ENCODE measurements at places on chromosomes 16 and 17.

- no peak for DNase-seq
Measured at GRCh38 chr16:4182581-4183236, 59.2 kb downstream of the SRL start.

- DNase-seq: no peak
Measured at GRCh38 chr17:26782153-26782552, 511.8 kb upstream of the WSB1 start.

GRCh38 chr16:48479329-48479728 is 94.1 kb upstream of the SIAH1 start:
- DNase-seq: no peak

- DNase-seq: no peak
Measured at GRCh38 chr17:64160378-64160777, 30.4 kb upstream of the ERN1 start.

DNA sequence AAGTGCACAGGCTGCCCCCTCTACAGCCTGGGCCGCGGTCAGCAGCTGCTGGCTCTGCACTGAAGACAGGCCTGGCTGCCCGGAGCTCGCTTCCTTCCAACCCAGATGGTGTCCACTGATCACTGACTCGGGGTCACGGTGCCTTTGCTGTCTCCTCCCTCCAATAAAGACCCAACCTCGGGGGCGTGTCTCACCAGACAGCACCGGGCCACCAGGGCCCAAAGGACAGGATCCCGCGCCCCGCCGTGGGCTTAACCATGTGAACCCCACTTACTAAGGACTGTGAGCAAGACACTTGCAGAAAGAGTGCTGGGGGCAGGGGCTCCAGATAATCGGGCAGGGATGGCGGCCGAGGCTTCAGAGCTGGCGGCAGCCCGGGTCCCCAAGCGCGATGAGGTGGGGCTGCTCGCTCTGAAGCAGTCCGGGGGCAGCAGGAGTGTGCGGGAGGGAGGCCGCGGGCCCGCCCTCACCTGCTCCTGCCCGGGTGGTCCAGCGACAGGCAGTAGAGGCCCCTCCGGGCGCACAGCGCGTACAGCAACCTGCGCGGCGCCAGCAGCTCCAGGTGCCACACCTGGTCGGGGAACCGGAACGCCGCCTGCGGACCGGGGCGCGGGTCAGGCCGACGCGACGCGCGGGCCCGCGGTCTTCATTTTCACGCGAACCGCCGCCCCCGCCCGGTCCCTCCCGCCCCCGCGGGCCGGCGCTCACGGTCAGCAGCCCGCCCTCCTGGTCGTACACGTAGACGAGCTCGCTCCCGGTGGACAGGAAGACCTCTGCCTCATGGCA is 502 bp downstream of the FAAP100 start:
- no peak for DNase-seq

DNA sequence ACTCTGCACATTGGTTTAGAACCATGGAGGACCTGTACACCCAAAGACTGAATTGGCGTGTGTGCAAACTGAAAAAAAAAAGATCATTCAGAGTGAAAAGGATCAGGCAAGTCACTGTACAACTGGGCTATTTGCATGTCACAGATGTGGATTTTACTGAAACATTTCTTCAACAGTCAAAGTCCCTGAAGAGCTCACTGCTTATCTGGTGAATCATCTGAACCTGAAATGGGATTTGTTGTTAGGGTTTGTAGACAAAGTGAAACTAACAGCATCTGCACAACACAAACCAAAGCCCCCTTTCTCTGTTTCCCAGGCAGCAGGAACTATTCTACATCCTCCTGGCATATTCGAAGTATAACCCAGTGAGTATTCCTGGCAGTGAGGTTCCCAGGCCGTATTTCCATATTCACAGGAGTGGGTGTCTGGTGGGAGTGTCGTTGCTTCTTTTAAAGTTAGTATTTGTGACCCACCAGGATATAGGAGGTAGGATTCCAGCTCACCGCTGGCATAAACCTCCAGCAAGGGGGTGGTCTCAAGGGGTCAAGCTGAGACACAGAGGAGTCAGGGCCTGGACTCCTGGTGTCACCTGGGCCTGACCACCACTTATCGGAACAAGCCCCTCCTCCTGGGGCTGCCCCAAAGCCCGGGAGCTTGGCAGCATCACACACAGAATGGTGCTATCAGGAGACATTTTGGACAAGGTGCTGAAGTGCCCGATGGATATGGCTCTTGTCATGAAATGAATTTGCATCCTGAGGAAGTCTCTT is 80.9 kb downstream of the GOSR1 start:
- no peak for DNase-seq

DNA sequence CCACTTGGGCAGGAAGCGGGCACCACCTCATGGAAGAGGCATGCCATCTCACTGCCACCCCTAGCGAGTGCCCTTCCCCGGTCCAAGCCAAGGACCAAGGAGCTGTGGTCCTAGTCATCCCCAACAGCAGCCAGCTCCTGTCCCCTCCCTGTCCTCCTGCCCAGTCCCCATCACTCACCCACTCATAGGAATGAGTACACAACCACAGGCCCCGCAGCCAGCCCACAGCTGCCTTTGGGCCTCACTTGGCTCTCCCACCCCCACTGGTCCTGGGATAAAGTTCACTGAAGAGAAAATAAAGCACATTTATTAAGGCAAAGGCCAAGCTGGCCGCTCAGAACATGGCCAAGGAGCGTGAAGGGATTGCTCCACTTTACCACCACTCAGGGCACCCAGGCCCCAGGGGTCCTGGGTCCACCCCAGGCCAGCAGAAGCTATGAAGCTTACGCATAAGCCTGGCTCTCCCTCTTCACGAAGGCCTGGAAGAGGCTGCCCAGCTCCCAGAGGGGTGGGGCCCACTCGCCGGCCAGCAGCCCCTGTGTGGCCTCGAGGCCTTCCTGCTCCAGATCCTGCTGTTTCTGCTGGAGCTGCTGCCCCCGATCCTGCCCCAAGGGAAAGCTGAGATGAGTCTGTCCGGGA is 3.6 kb downstream of the SCRN2 start:
- no peak for DNase-seq

GRCh38 chr16:69424935-69425784 is 741 bp downstream of the CYB5B start:
- no peak for DNase-seq

GRCh38 chr17:43434902-43435319 is 36.1 kb downstream of the ARL4D start:
- no peak for DNase-seq

DNA sequence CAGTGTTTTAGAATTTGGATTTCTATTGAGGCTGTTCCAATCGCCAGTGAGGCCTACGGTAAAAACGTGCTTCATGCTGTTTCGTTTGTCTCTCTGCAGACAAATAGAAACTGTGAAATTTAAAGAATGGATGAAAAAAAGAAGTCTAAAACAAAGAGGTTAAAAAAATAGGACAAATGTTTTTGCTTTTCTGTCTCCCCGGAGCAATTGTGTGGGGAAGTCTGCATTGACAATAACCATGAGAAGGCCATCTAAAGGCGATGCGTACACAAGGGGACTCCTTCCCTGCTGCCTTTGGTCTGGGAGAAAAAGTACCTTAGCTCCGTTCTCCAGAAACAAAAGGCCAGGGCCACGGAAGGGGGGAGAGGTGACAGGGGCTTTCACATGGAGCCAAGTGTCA is 4.6 kb upstream of the ZFHX3 start:
- DNase-seq: no peak

DNA sequence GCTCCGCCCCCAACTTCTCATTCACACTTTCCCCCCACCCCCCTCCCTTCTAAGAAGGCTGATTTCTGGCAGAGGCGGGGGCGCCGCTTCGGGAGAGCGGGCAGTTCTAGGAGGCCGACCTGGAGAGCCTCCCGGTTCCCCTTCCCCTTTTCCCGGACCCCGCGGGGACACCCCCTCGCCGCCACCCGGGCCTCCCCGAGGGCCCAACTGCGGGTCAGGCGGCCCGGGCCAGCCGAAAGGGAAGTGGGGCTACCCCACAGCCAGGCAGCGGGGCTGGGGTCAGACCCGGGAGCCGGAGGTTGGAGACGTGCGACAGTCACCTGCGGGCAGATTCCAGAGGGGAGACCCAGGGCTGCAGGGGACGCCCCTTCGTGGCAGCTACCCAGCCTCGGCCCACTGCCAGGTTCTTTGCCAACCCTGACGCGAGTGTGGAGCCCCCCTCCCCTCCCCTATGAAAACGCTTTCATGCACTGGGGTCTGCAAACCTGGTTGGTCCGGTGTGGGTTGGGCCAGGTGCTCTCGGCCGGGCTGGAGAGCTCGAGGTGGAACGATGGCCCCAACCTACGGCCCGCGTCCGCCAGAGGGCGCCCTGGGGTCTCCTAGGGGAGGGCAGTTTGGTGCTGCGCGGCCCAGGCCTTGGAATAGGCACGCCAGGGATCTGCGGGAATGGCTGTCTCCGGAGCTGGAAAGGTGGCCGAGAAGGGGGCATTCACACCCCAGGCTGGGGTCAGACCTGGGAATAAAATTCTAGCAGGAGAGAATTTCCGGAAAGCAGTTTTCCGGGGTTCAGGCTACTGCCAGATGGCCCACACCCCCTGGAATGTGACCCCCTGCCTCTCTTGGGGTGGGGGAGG is 721 bp upstream of the SOCS3 start:
- peak; percentile 60 for DNase-seq

- DNase-seq: no peak
Measured at GRCh38 chr16:23901178-23902033, 65.6 kb downstream of the PRKCB start.

GRCh38 chr16:50644729-50645128 is 36.4 kb downstream of the SNX20 start:
- peak; percentile 39 for DNase-seq

DNA sequence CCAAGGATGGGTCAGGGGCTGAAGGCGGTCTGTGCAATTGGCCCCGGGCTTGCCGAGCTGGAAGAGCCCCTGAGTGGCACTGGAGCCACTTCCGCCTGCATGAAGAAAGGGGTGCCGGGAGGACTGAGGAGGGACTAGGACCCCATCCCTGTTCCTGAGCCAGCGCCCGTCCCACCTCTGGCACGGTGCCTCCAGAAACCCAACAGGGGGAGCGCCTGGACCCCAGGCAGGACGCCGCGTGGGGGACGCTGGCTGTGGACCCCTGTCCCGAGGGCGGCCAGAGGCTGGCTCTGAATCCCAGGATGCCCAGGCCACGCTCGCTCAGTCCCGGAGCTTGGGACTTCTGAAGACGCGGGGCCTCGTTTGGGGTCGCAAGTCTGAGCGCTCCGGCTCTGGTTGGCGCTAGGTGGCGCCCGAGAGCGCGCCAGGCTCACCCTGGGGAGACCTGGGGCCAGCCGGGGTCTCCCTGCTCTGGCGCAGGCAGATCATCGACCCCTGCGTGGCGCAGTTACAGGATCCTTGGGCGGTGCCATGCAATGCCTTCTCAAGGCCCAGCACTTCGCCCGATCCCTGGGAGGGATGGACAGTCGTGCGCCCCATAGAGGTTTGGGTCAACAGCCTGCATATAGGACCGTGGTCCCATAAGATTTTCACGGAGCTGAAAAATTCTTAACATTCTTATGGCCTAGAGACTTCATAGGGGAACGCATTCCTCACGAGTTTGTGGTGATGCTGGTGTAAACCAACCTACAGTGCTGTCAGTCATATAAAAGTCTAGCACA is 58.5 kb upstream of the CREBBP start:
- peak; percentile 36 for DNase-seq

GRCh38 chr17:72219137-72219823 is 98.5 kb downstream of the SOX9 start:
- DNase-seq: no peak

DNA sequence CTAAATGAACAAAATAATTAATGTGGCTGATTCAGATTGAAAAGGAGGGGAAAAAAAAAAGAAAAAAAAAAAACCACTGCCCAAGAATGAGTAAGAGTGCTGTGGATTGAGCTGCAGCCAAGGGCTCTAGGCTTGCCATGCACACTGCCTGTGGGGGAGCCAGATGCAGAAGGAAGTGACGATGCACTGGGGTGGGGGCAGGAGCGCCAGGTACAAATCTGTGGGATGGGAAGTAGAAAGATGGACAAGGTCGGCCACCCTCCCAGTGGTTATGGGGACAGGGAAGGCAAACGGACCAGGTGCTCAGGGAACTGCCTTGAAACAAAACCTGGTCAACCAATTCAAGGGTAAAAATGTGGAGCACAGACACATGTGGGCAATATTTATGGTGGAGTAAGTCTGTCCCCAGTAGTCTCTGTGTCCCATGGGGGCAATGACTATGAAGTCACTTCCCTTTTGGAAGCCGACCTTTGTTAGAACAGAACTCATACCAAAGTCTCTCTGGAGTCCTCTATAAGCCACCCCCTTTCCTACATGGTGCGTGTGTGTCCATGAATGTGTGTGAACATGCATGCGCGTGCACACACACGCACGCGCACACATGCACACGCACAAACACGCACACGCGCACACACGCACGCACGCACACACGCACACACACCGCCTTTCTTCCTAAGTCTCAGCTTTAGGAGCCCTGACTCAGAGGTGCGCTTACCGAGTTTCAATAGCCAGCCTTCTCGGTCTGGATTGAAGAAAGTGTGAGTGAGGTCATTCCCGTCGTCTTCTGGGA is 84.3 kb downstream of the CYTH1 start:
- no peak for DNase-seq

DNA sequence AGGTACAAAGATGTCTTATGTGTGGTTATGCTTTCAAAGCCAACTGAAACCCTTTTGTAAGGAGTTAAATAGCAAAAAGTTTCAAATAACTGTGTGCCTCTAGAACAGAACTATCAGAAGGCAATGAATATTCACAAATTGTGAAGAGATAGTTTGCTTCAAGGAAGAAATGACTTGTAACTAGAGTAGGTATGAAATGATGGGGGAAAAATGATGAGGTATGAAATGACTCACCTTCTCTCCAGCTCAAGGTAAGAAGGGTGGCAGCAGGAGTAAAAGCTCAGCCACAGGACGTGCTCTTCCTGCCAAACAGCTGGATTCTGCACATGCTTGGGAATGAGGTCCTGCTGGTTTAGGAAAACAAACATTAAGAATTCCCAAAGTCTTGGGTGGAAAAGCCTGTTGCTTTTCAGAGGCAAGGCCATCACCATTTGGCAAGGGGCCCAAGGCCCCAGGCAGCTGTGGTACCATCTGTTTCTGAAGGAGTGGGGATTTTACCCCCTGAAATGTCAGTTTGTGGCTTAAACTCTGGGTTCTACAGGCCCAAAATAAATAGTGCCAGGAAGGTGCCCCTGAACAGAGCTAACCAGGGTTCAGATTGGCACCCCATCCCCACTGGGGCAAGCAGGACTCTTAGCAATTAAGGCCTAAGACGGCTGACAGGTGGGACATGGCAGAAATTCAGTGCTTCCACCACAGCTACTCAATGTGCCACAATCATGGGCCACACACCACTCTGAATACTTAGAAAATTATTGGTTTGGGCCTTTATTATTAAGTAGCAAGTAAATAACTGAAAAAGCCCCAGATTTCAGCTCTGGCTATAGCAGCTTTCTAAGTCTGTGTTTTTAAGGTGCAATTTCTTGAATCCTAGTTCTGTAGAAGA is 13.3 kb downstream of the HERPUD1 start:
- no peak for DNase-seq

DNA sequence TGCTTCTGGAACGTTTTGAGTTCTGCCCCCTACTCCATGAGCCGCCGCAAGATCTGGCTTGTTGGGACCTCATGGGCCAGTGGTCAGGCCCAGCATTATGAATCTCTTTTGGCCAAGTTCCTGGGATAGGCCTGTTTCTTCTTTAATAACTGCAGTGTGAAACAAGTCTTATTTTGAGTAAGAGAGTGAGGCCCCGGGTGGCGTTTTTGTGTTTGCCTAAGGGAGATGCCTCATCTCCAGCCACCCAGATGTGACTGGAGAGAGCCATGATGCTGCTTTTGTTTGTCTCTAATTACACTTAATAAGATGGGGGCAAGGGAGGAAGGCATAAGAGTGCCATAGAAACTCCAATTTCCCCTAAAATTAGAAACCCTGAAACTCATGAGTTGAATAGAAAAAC is 39.8 kb downstream of the KSR1 start:
- DNase-seq: no peak

All from cerebellum (tissue), 4 donors.